GM12892 (cell line): ENCODE measurements at places on chromosomes 1 and 21.
A peak's percentile ranks its signal among the peaks of the same experiment; 100 is the strongest.

DNA sequence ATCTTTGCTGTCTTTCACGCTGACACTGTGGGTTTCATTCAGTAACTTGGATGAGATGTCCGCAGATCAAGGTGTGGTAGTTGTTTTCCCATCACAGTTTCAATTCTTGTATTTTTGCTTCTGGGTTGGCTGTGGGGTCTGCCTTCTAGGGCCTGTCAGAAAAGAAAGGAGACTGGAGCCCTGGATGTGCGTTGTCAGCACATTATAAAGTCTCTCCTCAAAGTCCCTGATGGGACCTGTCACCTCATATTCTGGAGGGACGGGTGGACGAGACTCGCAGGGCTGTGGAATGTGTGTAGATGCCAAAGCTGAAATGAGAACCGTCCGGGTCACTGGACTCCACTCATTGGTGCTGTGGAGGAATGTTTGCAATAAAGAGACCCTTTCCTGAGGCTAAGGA, 11.3 kb downstream of the IGSF5 start:
- DNase-seq: no peak

GRCh38 chr1:40067023-40067422, 26.5 kb downstream of the CAP1 start:
- no peak for DNase-seq

- DNase-seq: peak; percentile 88
These were observed 11.5 kb downstream of the TRIM46 start for GRCh38 chr1:155184835-155185782.

DNA sequence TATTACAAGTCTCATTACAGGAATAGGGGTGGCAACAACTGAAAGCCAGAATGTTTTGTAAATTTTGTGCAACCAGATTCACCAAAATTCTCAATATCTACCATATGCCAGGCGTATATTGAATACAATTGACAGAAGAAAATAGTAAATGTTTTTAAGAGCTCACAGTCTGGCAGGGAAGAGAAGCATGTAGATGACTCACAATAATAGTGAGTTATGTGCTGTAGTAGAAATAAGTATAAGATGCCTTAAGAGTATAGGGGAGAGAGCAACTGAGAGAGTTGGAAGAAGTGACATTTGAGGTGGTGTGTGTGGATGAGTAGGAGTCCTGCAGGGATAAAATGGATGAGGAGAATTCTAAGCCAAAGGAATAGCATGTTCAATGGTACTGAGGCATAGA, 170.5 kb upstream of the FGGY start:
- DNase-seq: no peak
